ENCODE measurements at places on chromosomes 4 and X. TPM values are rescaled to one million over a fixed set of nuclear protein-coding genes. Genes with fewer than 3 reads are reported as not detected.

The CHRNA9 gene
- total RNA-seq, result not detected

The FAM9C gene
- 0.25 TPM for total RNA-seq

DNA sequence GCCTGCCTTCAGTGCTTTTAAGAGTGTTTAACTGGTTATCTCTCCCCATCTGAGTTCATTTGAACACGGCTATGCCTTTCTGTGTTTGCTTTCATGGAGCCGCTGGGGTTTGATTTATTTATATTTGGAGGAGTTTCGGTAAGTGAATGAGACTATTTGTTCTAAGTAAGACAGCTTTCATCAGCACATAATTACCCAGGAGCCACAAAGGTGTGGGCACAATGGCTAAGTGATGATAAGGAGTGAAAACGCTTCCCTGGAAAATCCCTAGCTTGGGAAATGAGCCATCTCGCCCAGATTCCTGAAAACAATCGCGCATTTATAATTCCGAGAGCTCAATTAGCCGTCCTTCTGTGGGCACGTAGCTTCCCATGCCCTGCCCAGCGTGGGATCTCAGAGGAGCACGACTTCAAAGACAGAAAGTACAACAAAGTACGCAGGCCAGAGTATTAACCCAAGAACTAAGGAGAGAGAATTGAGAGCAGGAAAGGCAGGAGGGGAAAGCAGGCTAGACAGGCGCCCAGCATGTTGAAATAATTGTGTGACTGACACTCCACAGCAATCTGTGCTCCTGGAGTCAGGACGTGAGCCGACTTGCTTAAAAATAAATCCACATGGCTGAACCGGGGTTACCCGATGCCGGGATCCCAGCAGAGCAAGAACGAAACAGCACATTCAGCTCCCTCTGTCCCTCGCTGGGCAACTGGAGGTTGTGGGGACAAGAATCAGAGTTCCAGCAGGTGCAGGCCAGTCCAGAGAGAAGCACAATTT is 99.0 kb downstream of the DHRSX start:
- peak; percentile 13 for DNase-seq

DNA sequence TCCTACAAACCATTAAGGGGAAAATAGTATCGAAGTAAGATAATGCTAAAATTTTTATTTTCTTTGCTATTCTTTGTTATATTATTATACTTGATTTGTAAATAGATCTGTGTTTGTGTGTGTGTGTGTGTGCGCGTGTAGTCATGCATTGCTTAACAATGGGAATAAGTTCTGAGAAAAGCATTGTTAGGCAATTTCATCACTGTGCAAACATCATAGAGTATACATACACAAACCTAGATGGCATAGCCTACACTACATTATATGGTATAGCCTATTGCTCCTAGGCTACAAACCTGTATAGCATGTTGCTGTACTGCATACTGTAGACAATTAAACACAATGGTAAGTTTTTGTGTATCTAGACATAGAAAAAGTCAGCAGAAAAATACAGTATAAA is 17.1 kb downstream of the MTTP start:
- DNase-seq, result no peak

- no peak for DNase-seq
These were observed 78.7 kb upstream of the ZNF518B start for GRCh38 chr4:10535912-10536311.

- peak; percentile 7 for DNase-seq
These were observed 33.8 kb upstream of the SPANXN1 start for GRCh38 chrX:145213504-145213903.

GRCh38 chrX:4710618-4711433 is 997.4 kb upstream of the PRKX start:
- no peak for DNase-seq

Measured in neural crest cell (in vitro differentiated cells).